ENCODE measurements at places on chromosomes 4 and X. TPM values are rescaled to one million over a fixed set of nuclear protein-coding genes. Genes with fewer than 3 reads are reported as not detected.

GRCh38 chrX:153537526-153538295 lies 20.3 kb downstream of the ATP2B3 start:
- no peak for DNase-seq

DNA sequence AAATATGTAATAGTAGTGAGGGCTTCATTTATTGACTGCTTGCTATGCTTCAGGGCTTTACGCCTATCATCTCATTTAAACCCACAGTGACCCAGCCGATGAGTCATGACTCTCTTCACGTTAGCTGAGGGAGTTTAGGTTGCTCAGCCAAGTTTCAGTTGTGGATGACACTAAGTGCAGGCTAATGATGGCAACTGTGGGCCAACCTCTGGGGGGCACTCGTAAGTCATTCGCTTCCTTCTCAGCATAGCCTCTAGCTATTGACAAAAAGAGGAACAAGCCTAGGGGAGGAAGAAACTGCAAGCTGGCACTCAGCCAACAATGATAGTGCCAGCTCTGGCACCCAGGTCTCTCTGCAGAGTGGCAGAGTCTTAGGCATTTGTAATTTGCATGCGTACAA lies 325.0 kb downstream of the ARHGAP10 start:
- DNase-seq = peak; percentile 62

DNA sequence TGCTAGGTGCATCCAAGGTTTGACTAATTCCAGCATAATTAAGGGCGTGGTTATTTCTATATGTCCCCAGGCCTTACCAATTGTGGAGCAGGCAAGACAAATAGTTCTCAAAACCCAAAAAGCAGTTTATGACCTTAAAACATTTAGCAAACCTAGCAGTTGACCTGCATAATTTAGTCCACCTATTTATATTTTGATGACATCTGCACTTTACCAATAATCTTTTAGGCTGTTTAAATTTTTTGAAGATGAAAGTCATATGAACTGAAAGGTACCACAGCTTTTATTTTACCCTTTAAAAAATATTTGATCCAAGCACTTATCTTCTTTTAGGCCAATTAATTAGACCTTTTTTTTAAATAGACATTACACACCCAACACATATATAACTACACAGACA lies 9.8 kb upstream of the ASIC5 start:
- DNase-seq = no peak

DNA sequence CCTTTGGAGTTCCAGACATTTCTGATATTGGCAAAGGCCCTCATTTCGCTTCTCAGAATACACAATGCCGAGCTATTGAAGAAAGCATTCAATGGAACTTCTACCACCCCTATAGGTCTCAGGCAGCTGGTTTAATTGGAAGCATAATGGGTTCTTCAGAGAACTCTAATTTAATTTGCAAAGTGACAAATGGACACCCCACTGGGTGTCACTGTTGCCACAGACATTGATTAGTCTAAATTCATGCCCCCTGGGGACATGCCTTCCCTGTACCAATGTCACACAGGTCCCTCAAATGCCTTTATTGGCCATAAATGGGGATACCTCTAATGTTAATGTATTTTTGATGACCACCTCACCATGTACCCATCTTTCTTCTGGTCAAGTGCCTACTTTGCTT lies 22.9 kb upstream of the TMEM255A start:
- DNase-seq = no peak

DNA sequence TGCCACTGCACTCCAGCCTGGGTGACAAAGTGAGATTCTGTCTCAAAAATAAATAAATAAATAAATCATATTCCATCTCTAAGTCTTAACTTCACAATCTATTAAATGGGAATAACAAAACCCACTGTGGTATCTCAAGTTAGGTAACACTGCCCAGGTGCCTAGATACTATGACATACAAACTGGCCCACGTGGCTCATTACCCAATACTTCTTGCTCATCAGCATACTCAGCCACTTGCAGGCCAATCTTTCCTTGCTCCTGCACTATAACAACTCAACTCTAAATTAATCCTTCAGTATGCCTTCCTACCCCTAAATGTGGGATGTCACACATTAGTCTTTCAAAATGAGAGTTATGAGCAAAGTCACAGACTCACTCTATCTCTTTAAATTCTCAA lies 230.1 kb downstream of the OPHN1 start:
- DNase-seq = no peak

GRCh38 chr4:132838244-132838643 lies 310.9 kb upstream of the PCDH10 start:
- DNase-seq = no peak

GRCh38 chrX:8914681-8915080 lies 113.5 kb upstream of the FAM9A start:
- no peak for DNase-seq

GRCh38 chr4:118955515-118955914 lies 66.9 kb downstream of the SYNPO2 start:
- DNase-seq = peak; percentile 22

DNA sequence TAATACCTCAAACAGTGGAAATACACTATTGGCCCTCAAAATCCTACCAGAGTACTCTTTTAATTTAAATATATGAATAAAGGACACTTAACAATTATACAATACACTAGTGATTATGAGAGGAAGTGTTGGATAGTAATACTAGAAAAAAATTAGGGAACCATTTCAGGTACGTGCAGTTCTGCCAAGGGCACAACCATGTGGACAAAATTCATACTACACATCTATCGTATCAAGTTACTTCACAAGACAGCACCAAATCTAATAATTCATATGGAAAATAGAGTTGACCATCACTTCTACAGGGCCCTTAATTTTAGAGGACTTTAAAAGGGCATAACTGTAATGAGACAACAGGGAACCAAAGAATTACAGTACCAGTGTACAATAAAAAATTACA lies 69.2 kb upstream of the ZCCHC13 start:
- DNase-seq = no peak

Gene TGIF2LX
- not detected for total RNA-seq

Gene ENPP6
- not detected for total RNA-seq

Measured in HFFc6 (cell line).